ENCODE measurements at places on chromosomes 7 and 10. TPM values are rescaled to one million over a fixed set of nuclear protein-coding genes. Genes with fewer than 3 reads are reported as not detected.
A peak's percentile ranks its signal among the peaks of the same experiment; 100 is the strongest.

GRCh38 chr10:132698761-132699391, 87.1 kb downstream of the NKX6-2 start:
- no peak for DNase-seq

GRCh38 chr10:119095640-119096039, 8.3 kb upstream of the DENND10 start:
- no peak for DNase-seq

Gene CALHM1
- not detected for total RNA-seq

Gene PLEKHS1
- total RNA-seq = not detected

GRCh38 chr7:149736478-149737360, 36.7 kb downstream of the ZNF467 start:
- no peak for DNase-seq

GRCh38 chr7:14021069-14021468, 31.6 kb upstream of the ETV1 start:
- no peak for DNase-seq

Gene MCMBP
- total RNA-seq = 22.9 TPM

DNA sequence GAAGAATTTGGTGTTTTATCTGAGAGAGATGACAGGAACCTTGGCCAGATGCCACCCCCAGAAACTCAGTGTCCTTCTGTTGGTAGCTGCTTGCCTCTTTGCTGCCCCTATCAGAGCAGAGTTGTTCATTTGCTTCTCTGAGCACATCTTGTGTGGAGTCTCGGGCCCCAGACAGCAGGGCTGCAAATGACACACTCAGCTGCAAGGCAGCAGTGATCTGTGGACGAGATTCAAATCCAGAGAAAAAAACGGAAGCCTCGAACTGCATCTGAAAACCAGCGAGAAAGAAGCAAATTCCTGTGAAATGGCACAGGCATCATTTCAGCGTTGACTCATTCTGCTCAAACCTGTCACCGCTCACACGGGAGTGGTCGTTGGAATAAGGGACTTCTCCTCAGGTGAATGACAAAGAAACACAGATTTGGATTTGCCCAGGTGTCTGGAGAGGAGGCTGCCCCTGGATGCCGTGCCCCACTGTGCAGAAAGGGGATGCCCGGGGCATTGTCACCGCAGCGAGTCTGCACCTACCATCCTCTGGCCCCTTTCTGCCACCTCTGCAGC, 144.7 kb downstream of the PFKFB3 start:
- no peak for DNase-seq

GRCh38 chr10:13959443-13960359, 371.0 kb downstream of the FRMD4A start:
- DNase-seq = no peak

DNA sequence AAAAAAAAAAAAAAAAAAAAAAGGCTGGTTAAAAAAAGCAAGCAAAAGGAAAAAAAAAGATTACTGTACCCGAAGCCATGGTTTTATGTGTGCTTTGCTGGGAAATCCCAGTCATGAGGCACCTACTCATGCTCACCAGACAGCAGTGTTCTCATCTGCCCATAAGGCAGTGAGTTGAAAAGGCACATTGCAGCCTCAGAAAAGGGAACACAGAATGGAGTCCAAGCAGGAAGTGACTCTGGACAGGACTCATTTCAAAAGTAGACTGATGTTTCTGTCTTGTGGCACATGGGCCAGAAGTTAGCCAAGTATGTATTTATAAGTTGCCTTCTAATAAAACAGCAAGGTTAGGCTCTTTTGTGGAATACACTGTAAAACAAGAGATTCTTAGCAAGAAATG, 40.2 kb downstream of the PDSS1 start:
- DNase-seq = no peak

DNA sequence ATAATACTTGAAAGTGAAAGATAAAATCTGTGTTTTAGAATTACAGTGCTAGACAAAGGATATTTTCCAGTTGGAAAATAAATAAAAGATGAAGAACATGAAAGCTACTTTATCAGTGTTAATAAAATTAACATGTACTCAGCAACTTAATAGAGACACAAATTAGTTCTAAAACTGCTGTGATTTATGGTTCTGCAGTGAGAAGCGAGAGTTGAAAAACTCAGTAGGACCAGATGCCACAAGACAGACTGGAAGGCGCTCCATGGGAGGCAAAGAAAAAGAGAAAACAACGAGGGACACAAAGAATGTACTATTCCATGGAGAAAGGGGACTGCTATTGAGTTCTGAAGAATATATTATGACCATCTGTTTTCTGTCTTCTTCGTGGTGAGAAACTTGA, 590.4 kb downstream of the PHTF2 start:
- no peak for DNase-seq

GRCh38 chr7:128352153-128352537, 8.4 kb upstream of the RBM28 start:
- no peak for DNase-seq

Gene ALOX5
- total RNA-seq = 6.3 TPM

DNA sequence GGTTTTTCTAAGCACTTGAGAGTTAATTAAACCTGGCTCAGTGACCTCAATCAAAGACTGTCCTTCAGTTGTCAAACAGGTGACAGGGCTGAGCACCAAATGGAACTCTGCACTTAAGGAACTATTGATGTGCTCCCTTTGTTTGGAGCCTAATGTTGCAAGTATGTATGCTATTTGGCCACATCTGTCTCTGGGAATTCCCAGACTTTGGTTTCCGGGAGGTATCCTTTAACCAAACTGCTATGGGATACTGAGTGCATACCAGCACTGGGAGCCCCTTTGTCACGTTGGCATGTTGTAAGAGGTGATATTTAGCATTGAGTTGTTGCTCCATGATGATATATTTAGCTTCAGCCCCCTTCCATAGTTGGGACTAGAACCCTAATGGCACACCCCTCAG, 25.2 kb downstream of the ASZ1 start:
- DNase-seq = no peak

DNA sequence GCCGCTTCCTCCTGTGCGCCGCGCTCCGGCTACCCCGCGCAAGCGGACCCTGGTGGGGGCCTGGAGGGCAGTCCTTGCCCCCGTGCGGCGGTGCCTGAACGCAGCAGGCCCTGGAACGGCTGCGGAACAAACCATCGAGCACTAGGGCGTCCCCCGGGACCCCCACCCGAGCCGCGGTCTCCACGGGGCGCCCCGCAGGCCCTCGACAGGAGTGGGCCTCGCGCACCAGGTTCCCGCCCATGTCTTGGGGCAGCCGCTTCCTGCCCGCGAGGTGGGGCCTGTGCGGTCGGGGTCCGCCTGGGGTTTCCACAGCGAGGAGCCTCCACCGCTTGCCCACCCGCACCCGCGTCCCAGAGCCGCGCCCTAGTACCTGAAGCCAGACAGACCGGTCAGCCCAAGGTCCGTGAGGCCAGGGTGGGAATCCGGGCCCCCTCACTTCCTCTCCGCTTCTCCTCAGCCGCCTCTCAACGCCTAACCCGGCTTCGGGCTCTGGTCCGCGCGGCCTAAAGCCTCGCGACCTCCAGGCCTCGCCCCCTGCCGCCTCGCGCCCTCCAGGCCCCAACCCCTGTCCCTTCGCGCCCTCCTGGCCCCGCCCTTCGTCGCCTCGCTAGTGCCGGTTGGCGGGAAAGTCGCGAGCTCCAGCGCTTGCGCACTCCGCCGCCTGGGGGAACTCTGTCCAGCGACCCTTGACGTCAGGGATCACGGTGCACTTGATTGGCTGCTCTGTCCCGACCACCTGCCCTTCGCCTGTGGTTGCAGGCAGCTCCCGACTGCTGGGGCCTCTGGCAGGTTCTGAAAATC, 7.0 kb upstream of the GBX1 start:
- DNase-seq = no peak

Gene NDUFB2
- 767 TPM for total RNA-seq

Gene EBF3
- 6.9 TPM for total RNA-seq

Gene JMJD1C
- 45.5 TPM for total RNA-seq

GRCh38 chr7:36182854-36183604, 30.0 kb downstream of the EEPD1 start:
- no peak for DNase-seq

Gene OR9A2
- not detected for total RNA-seq

- DNase-seq = no peak
Measured at GRCh38 chr7:104160375-104160774, 47.4 kb downstream of the ORC5 start.

Gene STAMBPL1
- total RNA-seq = 8.8 TPM

Gene HOXA2
- 0.33 TPM for total RNA-seq

GRCh38 chr10:61456095-61456789, 3.1 kb upstream of the TMEM26 start:
- DNase-seq = no peak

DNA sequence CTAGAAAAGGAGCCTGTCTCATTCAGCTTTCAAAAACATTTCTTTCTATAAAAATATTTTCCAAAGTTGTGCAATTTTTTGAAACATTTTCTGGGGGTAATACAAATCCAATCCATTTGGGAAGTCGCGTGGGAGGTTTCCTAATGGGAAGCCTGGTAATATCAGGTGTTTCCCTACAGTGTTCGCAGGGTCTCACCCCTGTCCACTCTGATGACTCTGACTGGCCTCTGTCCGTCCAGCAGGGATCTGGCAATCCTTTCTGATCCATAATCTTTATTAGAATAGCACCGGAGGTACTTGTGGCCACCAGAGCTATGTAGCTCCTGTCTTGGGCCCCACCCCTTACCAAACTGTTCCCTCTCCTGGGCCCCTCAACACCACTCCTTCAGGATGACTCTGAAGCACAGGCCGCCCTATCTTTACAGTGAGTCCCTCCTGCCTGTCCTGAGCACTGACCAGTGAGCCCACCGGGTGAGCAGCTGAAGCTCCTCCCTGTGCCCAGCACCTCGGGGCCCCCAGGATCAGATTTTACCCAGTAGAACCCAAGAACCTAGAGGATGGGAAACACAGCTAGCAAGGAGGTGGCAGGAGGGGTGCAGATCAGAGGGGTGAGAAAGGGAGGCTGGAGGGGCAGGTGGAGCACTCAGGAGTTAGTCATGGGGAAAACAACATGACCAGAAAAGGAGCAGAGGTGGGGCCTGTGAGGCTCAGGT, 84.8 kb downstream of the PTPRE start:
- no peak for DNase-seq

- DNase-seq = no peak
Measured at GRCh38 chr10:124722798-124723783, 21.1 kb downstream of the FAM53B start.

Gene TRPV5
- total RNA-seq = not detected

Gene PLCE1
- 22.5 TPM for total RNA-seq

GRCh38 chr7:29377718-29378117, 183.1 kb downstream of the CHN2 start:
- no peak for DNase-seq

- DNase-seq = no peak
Measured at GRCh38 chr7:121166916-121167315, 161.9 kb upstream of the WNT16 start.

- no peak for DNase-seq
Measured at GRCh38 chr7:142450695-142451094, 192.8 kb upstream of the PRSS58 start.

DNA sequence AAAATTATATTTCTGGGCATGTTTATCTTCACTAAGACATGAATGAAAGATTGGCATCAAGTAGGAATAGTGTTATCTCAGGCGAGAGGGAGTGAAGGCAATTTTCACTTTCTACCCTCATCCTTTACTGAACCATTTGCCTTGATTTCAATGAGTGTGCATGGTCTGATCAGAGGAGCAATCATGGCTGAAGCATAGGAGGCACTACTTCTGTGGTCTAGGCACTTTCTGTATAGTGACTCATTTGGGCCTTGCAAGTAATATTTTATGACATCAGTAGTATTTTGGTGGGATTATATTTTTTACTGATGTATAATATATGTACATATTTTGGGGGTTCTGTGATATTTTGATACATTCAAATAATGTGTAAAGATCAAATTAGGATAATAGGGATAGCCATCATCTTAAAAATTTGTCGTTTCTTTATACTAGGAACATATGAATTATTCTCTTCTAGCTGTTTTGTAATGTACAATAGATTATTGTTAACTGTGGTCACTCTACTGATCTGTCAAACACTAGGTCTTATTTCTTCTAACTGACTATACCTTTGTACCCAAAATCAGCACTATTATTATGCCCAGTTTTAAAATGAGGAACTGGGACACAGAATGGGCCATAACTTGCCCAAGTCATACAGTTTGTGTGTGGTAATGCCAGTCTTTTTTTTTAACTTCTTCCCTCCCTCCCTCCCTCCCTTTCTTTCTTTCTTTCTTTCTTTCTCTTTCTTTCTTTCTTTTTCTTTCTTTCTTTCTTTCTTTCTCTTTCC, 101.9 kb downstream of the RAB11FIP2 start:
- no peak for DNase-seq

- no peak for DNase-seq
Measured at GRCh38 chr7:94188350-94188749, 184.2 kb upstream of the BET1 start.

GRCh38 chr7:140607441-140607989, 33.1 kb downstream of the DENND2A start:
- peak; percentile 84 for DNase-seq

DNA sequence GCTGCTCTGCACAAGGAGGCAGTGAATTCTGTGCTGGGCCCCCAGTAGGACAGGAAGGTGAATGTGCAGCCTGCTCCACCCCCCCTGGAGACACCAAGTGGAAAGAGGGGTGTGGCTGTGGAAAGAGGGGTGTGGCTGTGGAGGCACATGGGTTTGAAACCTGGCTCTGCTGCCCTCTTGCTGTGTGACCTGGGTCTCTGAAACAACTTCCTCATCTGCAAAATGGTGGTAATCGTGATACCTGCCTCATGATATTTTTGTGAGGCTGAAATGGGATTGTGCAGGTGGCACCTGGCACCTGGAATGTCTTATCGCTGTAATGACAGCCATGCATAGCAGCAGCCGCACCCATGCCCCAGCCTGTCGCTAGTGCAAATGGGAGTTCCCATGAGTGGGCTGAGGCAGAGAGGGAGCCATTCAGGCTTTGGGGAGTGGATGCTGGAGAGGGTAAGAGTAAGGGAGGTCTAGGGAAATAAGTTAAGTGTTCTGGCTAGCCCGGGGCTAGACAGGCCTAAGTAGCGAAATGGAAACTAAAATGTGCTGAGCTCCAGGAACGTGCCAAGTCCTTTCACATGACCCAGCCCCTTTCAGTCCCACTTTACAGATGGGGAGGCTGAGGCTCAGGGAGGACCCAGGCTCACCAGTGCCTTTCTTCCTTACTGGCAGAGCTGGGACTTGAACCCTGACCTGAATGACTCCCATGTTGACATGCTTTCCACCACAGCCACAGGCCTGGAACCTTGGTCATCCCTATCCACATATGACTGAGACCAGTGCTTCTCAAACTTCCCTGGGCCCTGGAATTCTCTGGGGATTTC, 35.0 kb downstream of the C10orf105 start:
- DNase-seq = no peak

- DNase-seq = no peak
Measured at GRCh38 chr7:50336894-50337703, 32.6 kb downstream of the IKZF1 start.

DNA sequence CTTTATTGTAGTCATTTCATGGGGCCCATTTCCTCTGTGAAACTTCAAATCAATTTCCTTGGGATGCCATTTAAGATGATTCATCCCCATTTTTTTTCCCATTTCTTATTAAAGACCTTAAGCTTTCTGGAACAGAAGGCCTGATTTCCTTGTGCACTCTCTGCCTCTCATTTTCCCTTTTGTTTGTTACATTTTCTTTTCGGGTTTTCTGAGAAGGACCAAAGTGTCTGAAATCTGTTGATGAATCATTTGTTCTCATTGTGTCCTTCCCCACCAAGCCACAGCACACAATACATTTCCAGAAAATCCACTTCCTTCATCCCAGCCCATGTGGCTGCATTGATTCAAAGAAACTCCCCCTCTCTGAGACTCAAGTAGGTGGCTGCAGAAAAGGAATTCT, 372.4 kb downstream of the SFMBT2 start:
- DNase-seq = no peak

GRCh38 chr7:81433206-81433605, 336.6 kb downstream of the HGF start:
- DNase-seq = no peak

GRCh38 chr7:14960721-14961120, 58.2 kb upstream of the DGKB start:
- DNase-seq = no peak

All from right atrium auricular region (tissue), 2 donors.